ENCODE measurements at places on chromosomes 7 and 10. TPM values are rescaled to one million over a fixed set of nuclear protein-coding genes. Genes with fewer than 3 reads are reported as not detected.
A peak's percentile ranks its signal among the peaks of the same experiment; 100 is the strongest.

Gene FAM53B
- total RNA-seq = 10.3 TPM

Gene GPR26
- not detected for total RNA-seq

Gene ITPRID1
- total RNA-seq = not detected

Gene NANOS1
- total RNA-seq = 0.60 TPM

DNA sequence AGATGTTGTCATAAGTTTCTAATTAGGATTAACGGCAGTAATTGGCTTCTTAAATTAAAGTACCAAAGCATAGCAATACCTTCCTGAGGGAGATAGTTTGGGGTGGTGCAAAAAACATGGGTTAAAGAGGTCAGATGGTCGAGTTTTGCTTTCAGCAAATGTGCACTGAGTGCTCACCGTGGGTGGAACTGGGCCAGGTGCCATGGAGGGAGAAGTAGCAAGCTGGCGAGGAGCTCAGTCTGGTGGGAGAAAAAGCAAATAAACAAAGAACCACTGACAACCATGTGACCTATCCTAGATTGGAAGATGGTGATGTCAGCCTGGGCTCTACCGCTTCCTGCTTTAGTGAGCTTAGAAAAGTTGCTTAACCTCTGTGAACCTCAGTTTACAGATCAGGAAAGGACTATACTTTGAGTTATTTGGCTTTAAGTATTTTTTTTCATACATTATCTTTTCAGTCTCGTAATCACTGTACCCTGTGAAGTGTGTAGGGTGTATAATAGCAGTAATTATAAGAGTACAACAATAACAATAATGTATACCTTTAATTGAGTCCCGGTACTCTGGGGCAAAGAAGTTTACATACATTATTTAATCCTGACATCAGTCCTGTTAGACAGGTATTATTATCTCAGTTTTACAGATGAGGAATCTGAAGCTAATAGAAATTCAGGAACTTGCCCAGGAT, 69.0 kb upstream of the PDCD4 start:
- peak; percentile 86 for DNase-seq

DNA sequence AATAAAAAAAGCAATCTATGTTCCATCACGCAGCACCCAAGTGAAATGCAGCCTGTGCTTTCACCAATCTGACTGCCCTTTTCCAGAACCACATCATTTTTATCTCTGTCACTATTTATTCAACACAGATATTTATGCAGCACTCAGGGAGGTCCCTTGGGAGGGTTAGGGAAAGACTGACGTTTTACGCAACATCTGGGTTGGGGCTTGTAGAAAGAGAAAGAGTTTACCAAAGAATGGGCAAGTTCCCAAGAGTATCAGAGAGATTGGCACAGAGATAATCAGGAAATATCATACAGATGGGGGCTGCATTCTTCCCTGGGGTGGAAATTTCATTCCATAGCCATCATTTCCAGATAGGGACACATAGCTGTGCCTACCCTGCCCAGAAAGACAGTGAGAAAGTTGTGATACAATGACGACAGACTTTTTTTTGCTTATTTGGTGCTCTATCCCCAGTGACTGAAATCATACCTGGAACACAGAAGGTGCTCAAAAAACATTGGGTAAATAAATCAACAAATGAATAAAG, 474.2 kb downstream of the CALN1 start:
- peak; percentile 11 for DNase-seq

GRCh38 chr7:70545214-70545613, 586.7 kb upstream of the GALNT17 start:
- DNase-seq = no peak

GRCh38 chr10:62819141-62819920, 3.2 kb upstream of the EGR2 start:
- DNase-seq = no peak

DNA sequence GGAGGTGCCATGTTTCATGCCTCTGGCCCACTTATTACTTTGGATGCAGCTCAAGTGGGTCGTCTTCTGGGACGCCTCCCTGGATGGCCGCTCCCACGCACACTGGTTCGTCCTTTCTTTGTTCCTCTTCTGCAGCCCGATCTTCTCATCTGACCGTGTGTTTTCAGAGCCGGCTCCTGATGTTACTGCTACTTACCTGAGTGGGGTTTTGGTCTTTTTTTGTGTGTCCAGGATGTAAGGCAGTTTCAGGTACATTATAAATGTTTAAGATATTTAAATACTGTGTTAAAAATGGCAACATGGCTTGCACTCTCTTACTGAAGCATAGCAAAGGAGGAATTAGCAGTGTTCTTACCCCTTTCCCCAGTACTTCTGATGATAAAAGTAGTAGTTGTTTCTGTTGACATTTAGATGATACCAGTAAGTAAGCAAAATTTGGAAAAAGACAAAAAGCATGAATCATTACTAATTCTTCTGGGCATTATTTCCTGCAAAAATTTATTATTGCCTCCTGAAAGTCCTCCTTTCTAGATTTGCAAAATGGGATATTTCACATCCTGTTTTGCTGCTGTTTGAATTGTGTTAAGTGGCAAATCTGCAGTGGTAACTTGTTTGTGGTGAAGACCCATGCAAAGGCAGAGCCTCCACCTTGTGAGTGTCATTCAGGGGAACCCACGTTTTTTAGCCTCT, 59.4 kb downstream of the SHH start:
- no peak for DNase-seq

DNA sequence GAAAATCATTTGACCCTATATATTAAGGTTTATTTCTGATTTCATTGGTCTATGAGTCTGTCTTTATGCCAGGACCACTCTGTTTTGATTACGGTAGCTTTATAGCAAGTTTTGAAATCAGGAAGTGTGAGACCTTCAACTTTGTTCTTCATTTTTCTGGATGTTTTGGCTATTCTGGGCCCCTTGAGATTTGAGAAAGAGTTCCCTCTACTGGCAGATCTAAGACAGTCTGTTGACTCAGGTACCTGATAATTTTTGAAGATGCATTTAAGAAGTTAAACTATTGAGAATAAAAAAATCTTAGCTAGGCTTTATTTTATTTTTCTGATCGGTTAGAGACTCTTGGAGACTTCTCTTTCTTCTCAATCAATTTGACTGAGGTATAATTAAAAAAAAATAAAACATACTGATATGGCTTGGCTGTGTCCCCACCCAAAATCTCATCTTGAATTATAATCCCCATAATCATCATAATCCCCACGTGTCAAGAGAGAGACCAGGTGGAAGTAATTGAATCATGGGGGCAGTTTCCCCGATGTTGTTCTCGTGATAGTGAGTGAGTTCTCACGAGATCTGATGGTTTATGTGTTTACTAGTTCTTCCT, 209.2 kb downstream of the SNX10 start:
- peak; percentile 30 for DNase-seq

DNA sequence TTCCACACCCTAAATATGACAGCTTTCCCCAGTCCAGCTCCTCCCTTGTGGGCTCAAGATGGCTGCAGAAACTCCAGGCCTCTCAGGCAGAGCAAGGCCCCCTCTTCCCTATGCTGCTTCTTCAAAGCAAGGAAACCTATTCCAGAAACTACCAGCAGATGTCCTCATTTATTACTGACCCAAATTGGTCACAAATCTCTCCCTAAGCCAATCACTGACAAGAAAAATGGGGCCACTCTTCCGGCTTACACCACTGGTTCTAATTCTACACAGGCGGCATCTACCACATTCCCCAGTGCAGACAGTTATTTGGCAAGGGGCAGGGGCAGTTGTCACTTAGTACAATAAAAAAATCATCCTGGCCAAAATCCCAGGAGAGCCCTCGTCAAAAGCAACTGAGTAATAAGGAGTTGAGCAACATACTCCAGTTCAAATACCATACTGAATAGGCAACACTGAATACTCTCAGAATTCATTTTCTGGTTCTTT, 150.4 kb downstream of the SFMBT2 start:
- DNase-seq = peak; percentile 74

- DNase-seq = no peak
Observed at GRCh38 chr7:26899519-26899918, 35.1 kb upstream of the SKAP2 start.

Measured in lung microvascular endothelial cell (primary cell).